ENCODE measurements at places on chromosomes 4 and X. TPM values are rescaled to one million over a fixed set of nuclear protein-coding genes. Genes with fewer than 3 reads are reported as not detected.

- DNase-seq = no peak
Observed at GRCh38 chr4:142544039-142544438, 302.1 kb downstream of the INPP4B start.

DNA sequence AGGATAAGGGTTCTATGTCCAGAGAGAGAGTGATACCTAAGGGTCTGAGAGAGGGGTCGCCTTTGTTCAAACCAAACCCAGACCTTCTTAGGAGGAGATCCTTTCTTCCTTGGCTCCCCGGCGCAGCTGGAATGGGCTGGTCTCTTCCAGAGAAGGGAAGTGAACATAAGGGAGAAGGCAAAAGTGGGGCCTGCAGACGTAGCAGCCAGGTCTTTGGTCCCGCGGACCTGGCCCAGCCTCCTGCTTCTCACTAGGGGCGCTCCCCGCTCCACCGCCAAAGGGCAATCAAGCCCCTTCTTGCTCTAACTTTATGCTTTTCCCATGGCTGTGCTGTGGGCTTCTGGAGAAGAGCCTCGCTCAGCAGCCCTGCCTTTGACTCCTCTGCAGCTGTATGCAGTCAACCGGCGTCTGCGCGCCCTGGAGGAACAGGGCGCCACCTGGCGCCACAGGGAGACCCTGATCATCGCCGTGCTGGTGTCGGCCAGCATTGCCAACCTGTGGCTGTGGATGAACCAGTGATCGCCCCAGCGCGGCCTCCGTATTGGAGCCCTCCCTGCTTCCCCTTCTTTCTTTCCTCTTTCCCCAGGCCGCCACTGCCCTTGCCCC is 6.5 kb downstream of the FATE1 start:
- DNase-seq = no peak

GRCh38 chrX:114061226-114061625 is 522.7 kb upstream of the HTR2C start:
- DNase-seq = no peak

DNA sequence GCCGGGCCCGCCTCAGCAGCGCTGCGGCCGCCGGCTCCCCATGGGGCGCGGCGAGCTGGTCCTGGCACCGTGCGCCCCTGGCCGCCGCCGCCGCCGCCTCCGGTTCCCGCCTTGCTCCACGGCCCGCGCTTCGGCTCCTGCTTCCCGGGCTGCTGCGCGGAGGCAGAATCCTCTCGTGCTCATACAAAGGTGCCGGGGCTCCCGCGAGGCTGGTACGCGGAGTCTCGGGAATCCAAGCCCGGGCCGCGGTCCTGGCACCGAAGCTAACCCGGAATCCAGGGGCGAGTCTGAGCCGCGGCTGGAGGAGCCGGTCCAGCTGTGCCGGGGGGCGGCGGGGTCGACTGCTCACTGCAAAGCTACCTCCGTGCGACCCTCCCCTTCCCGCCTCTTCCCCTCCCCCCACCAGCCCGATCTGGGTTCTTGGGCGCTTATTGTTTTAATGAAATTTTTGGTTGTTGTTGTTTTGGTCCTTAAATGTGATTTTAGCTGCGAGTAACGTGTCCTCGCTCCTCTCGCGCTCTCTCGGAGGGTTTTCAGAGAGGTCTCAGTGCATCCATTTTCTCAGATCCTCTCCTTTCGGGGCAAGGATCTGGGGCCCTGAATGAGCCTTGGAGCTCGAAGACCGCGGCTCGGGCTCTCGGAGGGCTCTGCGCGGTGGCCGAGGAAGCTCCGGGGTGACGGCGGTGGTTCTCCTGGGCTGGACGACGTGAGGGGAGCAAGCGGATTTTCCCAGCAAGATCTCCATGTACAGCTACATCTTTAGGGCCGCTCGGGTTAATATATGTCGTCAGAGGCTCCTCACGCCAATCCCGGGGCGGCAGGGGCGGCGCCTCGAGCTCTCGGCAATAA is at the start of gene HAND2:
Gene HAND2 (minus strand): TSS at position 753 of the 849 bp plus-strand sequence. CDS start 940 bp downstream, outside the sequence.
- DNase-seq = no peak

DNA sequence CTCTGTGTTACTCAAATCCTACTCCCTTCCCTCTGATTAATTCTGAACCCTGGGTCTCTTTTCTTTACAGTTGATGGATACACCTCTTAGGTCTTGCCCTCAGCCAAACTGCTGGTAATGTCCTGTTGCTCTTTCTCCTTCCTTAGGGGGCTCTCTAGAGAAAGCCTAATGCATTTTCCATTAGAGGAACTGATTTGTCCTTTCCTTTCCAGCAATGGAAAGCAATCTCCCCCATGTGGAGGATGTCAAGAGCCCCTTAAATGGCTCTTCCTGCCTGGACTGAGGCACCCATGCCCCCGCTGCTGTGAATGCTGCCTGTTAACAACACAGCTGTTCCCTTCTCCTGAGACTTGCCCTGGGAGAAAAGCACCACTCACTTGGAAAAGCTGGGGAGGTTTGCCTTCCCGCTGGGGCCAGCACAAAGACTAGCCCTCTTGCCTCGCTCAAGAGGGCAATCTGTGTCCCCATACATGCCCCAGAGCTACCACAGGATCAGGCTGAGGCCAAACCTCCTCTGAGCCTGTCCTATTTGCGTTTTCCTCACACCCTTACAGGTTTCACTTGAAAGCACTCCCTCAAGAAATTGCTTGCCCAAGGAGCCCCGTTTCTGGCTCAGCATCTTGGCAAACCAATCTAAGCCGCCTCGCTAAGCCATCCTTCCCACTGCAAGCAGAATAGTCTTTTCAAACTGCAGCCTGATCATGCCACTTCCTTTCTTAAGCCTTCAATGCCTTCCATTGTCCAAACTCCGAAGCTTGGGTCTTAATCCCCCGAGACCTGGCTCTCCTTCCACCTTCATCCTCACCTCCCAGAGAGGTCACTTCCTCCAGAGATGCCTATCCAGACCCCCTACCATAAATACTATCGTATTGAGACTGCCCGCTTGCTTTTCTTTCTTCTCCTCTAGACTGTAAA is 23.2 kb upstream of the SMIM20 start:
- no peak for DNase-seq

GRCh38 chrX:49089553-49089952 is 9.9 kb upstream of the WDR45 start:
- DNase-seq = no peak

DNA sequence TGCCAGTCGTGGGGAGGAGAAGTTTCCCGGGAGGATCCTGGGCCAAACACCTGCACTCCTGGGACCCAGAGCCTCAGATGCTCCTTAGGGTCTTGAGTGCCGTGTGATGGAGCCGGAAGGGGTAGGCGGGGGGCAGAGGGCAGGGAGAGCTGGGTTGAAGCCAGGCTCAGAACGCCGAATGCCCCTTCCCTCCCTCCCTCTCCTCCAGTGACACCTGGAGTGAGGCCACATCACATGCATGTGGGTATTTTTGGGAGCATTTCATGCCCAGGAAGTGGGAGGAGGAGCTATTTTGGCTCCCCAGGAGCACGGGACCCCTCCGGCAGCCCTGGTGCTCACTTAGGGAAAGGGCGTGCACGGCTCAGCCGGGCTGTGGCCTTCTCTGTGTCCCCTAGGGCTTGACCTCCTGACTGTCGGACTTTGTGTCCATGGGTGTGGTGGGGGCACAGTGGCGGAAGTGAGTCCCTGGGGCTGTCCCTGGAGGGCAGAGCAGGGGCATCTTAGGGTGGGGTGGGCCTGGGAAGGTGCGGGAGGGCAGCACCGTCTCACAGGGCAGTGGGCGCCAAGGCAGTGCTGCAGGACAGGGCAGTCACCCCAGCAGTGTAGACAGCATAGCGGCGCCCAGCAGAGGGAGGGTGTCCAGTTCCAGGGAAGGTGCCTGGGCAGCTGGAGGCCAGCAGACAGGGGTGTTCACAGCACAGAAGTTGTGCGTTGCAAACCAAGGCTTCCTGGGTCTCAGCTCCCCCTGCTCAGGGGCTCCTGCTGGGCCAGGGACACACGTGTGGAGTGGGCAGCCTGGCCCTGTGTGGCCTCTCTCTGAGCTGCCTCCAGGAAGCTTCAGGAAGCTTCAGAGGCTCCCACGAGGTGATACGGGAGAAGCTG is 4.9 kb upstream of the CPLX1 start:
- no peak for DNase-seq

DNA sequence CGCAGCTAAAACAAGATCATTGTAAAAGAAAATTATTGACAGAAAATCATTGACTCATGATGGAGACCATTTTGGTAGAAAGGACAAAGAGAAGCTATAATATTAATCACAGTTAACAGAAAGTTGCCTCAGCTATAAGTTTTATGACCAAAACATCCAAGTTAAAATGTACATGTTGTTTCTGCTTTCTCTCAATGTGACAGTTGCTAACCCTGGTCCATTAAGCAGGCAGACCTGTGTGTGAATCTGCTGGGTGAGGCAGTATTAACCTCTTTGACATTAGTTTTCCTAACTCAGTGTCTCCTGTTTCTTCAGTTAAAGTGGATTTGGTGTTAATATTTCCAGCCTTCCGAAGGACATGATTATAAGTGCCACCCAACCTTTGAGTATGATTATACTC is 94.8 kb upstream of the DCLK2 start:
- DNase-seq = no peak

- DNase-seq = no peak
Observed at GRCh38 chr4:91345632-91346031, 958.1 kb upstream of the GRID2 start.

- no peak for DNase-seq
Observed at GRCh38 chr4:8269535-8270417, at the start of gene HTRA3. HTRA3 (plus strand) TSS chr4:8269754; CDS start chr4:8269969, 215 bp downstream.

- DNase-seq = no peak
Observed at GRCh38 chr4:10784621-10785020, 100.1 kb upstream of the CLNK start.

DNA sequence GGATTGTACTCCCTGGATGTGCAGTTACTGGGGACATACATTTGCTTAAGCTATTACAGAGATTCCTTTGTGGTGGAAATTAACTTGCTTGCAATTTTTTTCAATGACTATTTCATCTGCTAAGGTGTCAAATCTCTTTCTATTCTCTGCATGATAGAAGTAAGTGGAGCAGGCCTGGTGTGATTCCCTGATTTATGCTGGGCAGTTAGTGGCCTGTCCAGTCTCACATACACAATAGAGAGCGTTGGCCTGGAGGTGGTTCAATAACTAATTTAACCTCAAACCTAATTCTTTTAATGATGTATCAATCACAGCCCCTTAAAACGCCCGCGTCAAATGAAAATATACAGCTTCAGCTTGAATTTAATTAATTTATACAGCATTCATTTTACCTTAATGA is 28.5 kb downstream of the VCX3A start:
- no peak for DNase-seq

GRCh38 chrX:14779580-14779979 is 93.3 kb downstream of the FANCB start:
- DNase-seq = no peak

- peak; percentile 29 for DNase-seq
Observed at GRCh38 chr4:7196736-7197135, 4.4 kb downstream of the SORCS2 start.

DNA sequence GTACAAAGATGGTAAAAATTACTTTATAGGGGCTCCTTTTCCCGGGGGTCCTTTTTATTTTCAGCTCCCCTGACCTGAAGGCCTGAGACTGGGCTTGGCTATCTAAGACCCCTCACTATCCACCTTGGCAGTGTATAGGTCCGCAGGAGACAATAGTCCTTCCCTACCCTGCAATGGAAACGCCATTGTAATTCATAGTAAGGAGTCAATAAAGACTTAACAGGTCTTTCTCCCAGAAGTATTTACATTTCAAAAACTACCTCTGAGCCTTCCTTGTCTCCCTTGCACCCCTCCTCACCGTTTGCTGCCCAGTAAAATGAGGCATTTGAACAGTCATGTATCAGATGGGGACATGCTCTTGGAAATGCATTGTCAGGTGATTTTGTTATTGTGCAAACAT is 401.2 kb upstream of the CNKSR2 start:
- DNase-seq = no peak

- DNase-seq = no peak
Observed at GRCh38 chr4:52991472-52991871, 129.4 kb downstream of the RASL11B start.

DNA sequence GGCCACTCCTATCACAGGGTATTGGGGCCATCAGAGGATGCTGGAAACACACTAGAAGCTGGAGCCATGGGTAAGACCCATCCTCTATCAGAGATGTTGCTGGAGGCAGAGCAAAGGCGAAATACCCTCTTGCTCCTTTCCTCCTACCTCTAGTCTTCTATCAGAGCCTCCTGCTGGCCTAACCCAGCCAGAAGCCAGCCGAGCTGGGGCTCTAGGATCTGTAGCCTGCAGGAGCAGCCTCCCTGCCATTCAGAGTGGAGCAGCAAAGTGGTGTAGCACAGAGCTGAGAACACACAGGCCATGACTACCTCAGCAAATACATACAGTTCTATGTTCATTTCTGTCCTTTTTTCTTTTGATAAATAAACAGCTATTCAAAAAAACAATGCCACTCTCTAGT is 35.7 kb downstream of the GATB start:
- DNase-seq = no peak

- no peak for DNase-seq
Observed at GRCh38 chr4:93646233-93646930, 182.2 kb upstream of the ATOH1 start.

DNA sequence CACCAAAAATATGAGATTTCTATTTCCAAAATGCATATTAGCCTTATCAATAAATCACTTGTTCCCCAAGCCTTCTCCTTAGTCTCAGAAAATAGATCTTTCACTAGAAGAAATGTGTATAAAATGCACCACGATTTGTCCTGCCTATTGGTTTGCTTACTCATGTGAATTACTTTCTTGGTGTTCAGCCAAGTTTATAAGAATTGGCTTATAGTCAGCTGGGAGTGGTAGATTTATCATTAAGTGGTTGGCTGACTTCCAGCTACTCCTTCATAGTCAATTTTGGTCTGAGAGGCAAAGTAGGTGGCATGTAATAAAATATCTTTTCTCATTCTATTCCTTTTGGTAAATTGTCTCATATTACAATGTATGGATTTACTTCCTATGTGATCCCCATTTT is 1.3 kb downstream of the SULT1E1 start:
- no peak for DNase-seq

GRCh38 chr4:155837203-155837796 is 28.8 kb downstream of the ASIC5 start:
- DNase-seq = no peak

DNA sequence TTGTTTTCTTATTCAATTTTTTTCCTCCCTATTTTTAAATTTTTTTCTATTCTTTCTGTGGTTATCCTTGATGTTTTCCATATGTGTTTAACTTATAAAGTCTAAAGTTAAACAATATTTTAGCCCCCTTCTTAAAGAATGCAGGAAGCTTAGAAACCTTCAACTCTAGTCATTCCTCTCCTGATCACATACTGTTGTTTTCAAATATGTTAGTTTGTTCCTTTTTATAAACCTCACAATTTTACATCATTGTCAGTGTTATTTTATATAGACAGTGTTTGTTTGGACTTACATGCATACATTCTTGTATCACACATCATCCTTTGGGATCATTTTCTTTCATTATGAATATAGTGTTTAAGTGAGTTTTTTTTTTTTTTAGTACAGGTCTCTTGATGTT is 31.6 kb downstream of the KANTR start:
- no peak for DNase-seq

- DNase-seq = no peak
Observed at GRCh38 chr4:152660526-152660925, 19.3 kb downstream of the TMEM154 start.

GRCh38 chr4:82739287-82740190 is 59.1 kb downstream of the SCD5 start:
- peak; percentile 91 for DNase-seq

Gene PSAPL1
- total RNA-seq = 219 TPM

Gene CENPU
- 14.4 TPM for total RNA-seq

Gene SRPX2
- total RNA-seq = 8.3 TPM

Gene TENT5D
- total RNA-seq = not detected

Gene LNX1
- total RNA-seq = 44.6 TPM
